ENCODE measurements at places on chromosomes 7 and 10.

GRCh38 chr7:87000344-87000743, 59.1 kb downstream of the ELAPOR2 start:
- DNase-seq = no peak

DNA sequence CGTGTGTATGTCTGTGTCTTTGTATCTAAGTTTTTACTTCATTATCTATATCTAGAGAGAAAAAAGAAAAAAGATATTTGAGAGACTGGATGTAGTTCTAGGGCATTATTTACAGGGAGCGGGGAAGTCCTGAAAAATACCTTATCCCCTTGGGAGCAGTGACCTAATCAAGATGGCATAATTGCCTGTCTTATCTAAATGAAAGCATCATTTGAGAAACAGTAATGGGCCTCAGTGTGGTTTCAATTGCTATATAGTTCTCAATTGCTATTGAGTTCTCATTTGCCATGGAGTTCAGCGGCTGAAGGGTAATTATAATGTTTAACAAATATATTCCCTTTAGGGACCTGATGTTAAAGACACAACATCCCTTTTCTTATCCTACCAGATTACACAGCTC, 216.5 kb downstream of the PLXNA4 start:
- DNase-seq = no peak

- no peak for DNase-seq
Observed at GRCh38 chr10:102134416-102134815, 1.6 kb downstream of the PPRC1 start.

DNA sequence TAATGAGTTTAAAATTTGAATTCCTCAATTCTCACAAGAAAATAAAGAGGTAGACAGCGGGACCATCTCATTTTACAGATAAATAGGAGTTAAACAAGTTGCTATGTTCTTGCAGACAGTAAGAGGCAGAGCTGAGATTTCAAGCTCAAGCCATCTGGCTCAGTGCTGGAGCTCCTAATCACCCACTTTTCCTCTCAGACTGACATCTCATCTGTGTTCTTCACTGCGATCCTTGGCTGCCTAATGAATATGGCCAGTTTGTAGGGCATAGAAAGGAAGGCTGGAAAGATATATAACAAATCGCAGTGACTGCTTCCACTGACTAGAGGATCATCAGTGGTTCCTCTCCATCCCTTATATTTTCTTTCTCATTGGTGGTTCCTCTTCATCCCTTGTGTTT, 151.2 kb downstream of the MPP7 start:
- DNase-seq = no peak

DNA sequence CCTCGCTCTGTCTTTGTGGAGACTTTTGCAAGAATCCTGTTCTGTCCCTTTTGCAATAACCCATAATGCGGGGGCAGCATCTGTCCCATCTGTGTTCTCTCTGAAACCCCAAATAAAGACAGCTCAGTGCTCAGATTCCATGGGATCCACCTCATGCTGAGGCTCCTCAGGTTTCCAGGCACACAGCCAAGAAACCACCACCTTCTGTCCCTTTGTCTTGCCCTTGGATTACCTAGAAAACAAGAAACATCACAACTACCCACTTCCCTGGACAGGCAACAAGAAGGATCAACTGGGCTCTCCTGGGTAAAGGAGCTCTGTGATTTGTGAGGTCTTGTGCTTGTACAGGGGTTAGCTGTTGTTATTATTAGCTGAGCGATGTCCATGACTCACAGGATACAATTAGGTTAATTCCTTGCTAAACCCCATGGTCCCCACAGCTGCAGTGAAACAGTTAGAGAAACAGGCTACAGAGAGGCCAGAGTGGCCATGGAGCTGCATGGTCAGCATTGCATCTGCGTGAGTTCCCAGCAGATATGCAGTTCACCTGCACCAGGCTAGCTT, 50.2 kb downstream of the CXCL12 start:
- no peak for DNase-seq
